Cortex of kidney (tissue), 1 donor: ENCODE measurements at places on chromosomes 7 and 10.

DNA sequence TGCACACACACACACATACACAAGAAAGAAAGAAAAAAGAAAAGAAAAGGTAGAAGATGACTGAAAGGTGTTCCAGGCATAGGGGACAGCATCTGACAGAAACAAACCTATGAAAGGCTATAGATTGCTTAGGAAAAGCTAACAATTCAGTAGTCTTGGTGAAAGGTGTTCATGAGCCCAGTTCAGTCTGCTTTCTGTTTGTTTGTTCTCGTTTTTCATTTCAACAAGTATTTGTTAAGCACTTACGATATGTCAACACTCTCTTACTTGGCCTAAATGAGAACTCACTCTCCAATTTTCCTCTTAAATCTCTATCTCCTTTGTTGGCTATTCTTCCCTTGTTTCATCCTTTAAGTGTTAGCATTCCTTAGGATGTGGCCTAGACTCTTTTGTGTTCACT is 133.2 kb downstream of the GRM8 start:
- no peak for DNase-seq

- DNase-seq, result no peak
Measured at GRCh38 chr10:77949167-77949566, 22.6 kb upstream of the DLG5 start.

- DNase-seq, result no peak
Measured at GRCh38 chr10:118790058-118790457, 35.3 kb upstream of the CACUL1 start.

- DNase-seq, result no peak
Measured at GRCh38 chr7:78912781-78913180, 540.7 kb downstream of the MAGI2 start.

DNA sequence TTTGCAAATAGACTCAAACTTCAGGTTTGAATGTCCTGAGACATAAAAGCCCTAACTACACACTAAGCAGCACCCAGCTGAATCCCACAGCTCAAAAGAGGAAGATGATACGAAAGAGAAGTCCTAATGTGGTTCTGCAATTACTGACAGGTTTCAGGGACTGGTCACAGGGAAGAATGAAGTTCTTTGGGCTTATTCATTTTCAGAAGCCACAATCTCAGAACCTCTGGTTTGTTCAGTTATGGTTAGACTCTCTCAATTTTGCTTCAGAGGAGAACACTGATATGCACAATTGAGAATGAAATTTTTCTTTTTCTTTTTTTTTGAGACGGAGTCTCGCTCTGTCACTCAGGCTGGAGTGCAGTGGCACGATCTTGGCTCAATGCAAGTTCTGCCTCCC is 94.6 kb upstream of the FAM180A start:
- DNase-seq, result no peak

DNA sequence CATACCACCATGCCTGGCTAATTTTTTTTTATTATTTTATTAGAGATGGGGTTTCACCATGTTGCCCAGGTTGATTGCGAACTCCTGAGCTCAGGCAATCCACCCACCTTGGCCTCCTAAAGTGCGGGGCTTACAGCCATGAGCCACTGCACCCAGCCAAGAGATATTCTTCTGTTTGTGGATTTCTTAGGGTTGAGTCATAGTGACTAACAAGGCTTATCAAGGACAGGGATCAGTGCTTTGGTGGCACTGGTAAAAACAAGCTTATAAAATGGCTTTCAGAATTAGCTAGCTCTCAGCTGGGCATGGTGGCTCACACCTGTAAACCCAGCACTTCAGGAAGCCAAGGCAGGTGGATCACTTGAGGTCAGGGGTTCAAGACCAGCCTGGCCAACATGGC is 122.4 kb downstream of the ZNF248 start:
- DNase-seq, result no peak

DNA sequence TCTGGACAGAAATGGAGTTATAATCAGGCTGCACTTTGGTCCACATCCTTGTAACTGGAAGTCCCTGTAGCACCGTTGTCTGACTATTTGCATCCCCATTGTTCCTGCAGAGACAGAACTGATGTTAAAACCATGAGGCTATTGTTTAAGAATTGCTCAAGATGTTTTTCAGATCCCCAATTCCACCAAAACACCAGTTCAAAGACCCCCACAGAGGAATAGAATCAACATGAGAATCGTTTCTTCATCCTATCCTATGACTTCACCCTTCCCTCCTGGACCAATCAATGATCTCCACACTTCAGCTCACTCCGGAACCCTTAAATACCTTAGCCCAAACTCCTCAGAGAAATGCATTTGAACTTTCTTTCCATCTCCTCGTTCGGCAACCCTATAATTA is 57.1 kb upstream of the GRID1 start:
- no peak for DNase-seq

DNA sequence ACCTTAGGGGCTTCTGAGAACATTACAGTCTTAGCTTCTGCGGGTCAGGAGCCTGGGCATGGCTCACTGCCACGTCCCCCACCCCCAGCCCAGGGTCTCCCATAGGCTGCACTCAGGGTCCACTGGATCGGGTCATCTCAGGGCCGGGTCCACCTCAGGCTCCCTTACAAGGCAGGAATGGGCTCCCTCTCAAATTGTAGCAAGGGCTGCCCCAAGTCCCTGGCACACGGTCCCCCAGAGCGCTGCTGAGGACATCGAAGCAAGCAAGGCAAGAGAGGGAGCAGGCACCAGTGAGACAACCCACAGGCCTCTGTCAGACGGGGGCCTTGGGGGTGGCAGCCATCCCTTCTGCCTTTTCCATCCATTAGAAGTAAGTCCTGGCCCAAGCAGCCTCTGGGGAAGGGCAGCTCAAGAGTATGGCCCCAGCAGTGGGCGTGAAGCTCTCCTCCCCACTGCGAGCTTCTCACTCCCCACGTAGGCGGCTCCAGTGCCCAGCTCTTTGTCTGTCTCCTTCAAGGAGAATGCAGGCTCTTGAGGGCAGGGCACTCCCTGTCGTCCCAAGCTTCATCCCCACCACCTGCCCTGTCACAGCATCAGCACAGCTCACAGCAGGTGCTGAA is 18.0 kb upstream of the RET start:
- DNase-seq, result no peak

- DNase-seq, result no peak
Measured at GRCh38 chr10:132829403-132829802, 43.5 kb upstream of the NKX6-2 start.

GRCh38 chr10:45422866-45423659 is 49.0 kb downstream of the ALOX5 start:
- no peak for DNase-seq

DNA sequence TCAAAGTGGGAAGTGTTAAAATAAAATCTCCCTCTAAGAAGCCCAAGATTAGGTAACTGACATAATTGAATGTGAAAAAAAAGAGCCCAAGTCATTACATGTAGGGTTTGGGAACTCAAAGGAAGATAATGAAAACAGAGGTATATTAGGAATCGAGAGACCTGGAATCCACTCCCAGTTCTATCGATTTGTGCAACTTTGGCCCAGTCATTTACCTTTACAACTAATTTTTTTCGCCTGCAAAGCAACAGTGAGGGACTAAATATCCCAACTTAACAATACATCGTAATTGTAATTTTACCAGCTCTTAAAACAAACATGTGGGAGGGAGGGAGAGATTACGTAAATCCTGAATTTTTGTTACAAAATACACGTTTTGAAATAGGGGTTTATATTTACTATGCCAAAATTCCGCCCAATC is 1.4 kb downstream of the MINDY3 start:
- no peak for DNase-seq

DNA sequence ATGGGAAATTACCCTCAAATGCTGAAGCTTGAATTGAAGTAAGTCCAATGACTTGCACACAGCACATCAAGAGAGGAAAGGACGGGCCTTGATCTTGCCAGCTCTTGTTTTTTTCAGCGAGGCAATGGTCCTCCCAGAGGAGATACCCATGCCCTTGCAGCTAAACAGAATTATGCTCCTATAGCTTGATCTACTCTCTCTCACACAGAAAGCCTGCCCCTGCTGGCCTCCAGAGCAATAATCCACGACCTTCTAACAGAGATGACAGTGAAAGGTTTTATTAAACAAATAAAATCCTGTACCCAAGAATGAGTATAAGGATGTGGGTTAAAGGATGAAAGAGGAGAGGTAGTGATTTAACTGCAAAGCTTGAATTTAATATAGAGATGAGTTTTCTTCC is 268.0 kb downstream of the ADRA2A start:
- no peak for DNase-seq

- DNase-seq, result no peak
Measured at GRCh38 chr10:132882069-132882951, 60.1 kb downstream of the CFAP46 start.

- no peak for DNase-seq
Measured at GRCh38 chr10:29585488-29585976, 49.2 kb downstream of the SVIL start.

DNA sequence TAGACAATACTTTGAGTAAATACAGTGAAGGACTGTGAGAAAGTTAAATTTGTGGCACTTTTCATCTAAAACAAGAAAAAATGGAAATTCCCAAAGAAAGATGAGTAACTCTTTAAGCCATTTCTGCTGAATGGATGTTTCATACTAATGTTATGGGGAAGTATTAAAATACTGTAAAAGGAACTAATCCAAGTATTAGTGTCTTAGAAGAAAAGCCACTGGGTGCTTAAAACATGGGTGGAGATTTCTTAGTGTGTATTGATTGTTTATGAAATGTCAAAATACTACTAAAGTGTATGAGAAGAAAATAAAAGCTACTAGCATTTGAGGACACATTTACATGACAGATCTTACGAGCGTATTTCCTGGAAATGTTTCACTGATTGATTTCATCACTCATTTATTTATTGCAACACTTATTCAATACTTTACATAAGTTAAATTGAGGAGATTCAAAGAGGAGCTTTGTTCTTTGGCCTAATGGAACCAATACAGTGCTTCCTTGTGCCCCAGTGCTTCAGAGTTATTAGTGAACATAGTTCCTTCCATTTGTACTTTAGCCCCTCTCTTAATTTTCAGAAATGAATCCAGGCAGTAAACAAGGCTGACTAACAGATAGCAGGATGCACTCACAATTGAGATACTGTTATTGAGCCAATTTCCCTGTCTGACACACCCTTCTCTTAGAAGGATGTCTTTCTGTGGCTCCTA is 155.5 kb upstream of the AHR start:
- DNase-seq, result no peak

DNA sequence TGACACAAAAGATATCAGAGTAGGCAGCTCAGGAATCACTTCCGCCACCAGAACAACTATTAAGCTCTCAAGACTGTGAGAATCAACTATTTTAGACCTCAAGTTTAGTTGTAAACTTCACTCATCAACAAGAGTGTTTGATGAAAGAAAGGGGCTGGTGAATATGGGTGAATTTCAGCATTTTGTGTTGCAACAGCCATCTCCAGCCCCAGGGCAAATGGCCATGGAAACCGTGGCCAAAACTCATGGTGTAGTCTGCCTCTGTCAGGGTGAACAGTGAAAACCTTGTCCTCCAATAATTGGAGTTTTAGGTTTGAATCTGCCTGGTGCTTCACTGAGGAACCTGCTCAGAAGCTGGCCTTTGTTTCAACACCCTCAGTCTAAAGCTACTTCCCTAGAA is 60.0 kb downstream of the POLR1F start:
- DNase-seq, result no peak

- no peak for DNase-seq
Measured at GRCh38 chr10:112562809-112563663, 116.0 kb downstream of the VTI1A start.

DNA sequence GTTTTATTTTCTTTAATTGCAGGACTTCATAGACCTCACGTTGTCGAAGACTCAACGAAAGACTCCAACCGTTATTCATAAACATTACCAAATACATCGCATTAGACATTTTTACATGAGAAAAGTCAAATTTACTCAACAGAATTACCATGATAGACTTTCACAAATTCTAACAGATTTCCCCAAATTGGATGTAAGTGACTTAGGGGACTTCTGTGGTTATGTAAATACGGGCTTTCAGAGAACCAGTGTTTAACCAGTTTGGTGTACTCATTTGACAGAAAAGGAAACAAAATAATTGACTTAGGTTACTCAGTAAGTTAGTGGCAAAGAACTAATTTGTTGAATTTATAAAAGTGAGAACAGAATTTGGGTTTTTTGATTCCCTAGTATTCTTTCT is 4.2 kb downstream of the GTPBP4 start:
- no peak for DNase-seq

- no peak for DNase-seq
Measured at GRCh38 chr7:36130236-36130945, 22.7 kb upstream of the EEPD1 start.

DNA sequence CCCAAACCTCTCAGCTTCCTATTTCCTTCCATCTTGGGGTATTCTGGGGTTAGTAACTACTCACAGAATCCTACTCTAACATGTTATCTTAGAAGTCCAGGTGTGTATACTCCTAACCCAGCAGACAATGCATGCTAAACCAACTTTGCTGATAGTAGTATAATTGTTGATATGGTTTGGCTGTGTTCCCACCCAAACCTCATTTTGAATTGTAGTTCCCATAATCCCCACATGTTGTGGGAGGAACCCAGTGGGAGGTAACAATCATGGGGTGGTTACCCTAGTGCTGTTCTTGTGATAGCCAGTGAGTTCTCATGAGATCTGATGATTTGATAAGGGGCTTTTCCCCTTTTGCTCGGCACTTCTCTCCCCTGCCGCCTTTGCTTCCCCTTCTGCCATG is 135.1 kb downstream of the CHRM2 start:
- DNase-seq, result no peak

DNA sequence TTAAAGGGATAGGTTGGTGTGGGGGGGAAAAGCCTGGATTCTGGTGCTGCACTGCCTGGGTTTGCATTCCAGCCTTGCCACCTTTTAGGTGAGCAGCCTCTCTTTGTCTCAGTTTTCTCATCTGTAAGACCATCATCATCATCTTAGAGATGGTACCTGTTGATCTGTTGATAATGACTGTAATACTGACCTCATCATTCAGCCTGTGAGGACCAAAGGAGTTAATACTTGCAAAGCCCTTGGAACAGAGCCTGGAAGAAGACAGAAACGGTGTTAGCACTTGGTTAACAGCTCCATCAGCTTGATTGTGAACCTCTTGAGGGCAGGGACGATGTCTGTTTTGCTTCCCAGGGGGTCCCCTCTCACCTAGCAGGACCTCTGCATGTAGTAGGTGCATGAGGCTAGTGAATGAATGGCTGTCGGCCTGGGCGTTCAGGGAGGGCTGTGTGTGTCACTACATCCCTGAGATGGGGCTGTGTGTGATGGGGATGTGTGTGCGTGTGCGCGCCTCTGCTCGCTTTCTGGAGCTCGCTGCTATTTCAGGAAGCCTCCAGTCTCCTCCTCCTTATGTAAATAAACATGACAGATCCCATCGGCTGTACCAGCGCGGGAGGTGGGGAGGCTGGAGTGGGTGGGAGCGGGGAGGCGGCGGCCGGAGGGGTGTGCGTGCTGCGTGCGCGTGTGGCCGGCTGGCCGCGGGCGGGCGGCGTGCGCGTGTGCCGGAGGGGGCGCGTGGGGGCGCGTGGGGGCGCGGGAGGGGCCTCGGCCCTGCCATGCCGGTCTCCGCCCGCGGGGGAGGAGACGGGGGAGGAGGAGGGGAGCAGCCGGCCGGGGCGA is 61.2 kb downstream of the NEURL1 start:
- DNase-seq, result no peak
